ENCODE measurements at places on chromosomes 11 and 22.
A peak's percentile ranks its signal among the peaks of the same experiment; 100 is the strongest.

DNA sequence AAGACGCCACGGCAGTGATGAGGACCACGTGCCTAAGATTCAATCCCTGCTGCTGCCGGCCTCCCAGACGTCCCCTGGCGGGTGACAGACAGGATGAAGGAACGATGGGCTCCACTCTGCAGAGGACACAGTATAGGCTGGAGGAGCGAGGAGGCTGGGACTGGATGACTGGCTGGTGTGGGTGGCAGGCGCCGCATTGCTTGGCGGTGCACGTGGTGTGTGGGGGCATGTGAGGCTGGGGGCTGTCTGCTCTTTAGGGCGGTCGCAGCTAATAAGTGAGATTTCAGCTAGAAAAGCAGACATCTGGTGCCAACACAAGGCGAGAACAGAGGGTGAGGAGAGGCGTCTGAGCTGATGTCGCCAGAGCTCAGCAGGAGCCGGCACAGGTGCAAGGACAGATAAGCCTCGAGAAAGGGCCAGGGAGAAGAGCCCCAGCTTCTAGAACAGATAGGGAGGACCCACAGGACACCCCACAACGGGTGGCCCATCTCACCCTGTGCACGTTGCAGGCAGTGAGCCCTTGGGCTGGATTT, 33.2 kb downstream of the TSPAN4 start:
- DNase-seq: no peak

- DNase-seq: no peak
Observed at GRCh38 chr11:121688055-121688491, 235.3 kb upstream of the SORL1-AS1 start.

GRCh38 chr11:34349882-34350281, 7.9 kb downstream of the ABTB2 start:
- DNase-seq: no peak

- no peak for DNase-seq
Observed at GRCh38 chr11:25737071-25737675, 594.8 kb upstream of the ANO3 start.

DNA sequence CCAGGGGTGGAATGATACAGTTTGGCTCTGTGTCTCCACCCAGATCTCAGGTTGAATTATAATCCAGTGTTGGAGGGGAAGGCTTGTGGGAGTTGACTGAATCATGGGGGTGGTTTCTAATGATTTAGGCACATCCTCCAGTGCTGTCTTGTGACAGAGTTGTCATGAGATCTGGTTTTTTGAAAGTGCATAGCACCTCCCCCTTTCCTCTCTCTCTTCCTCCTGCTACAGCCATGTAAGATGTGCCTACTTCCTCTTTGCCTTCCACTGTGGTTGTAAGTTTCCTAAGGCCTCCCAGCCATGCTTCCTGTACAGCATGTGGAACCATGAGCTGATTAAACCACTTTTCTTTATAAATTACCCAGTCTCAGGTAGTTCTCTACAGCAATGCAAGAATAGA, 45.1 kb downstream of the THAP12 start:
- no peak for DNase-seq

DNA sequence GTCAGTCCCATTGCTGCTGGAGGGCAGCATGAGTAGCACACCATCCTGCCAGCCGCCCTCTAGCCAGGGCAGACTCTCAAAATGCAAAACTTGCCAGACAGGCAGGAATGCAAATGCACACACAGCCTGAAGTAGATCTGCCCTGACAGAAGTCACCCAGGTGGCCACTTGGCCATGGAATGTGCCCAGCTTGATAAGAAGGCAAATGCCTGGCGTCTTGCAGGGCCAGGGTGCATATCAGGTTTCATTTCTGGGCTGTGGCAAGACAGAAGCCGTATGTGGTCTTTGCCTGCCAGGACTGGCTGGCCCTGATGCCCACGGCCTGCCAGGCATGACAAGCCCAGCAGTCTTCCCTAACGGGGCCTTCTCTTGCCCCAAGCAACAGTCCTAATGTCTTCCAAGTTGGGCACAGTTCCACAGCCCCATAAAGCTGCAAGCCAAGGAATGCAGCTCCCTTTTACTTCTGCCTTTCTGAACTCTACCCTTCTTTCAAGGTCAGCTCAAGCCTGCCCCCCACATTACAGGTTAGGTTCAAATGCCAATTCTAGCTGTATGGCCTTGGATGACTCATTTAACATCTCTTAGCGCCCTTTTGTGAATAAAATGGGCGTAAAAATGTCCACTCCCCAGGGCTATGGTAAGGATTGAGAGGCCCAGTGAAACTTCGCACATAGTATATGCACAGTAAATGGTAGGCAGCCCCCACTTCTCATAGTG, 29.7 kb downstream of the POU2AF3 start:
- DNase-seq: no peak

DNA sequence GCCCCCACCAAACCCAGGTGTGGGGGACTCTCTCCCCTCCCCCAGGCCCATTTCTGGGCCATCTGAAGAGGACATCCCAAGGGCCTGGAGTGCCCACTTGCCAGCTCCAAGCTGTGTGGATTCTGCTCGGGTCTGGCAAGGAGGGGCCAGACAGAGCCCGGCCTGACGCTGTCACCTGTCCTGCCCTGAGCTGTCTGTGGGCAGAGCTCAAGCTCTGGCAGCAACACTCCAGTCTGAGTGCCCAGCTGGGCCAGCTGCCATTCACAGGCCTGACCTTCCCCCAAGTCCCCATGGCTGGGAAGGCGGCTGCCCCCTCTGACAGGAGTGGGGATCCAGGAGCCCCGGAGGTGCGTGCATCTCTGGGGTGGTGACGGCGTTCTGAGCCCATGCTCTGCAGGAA, 6.2 kb upstream of the PIM3 start:
- no peak for DNase-seq

GRCh38 chr22:12601870-12602779, 2925.9 kb upstream of the OR11H1 start:
- no peak for DNase-seq

GRCh38 chr11:62603776-62604299, 2.2 kb upstream of the MTA2 start:
- DNase-seq: no peak

DNA sequence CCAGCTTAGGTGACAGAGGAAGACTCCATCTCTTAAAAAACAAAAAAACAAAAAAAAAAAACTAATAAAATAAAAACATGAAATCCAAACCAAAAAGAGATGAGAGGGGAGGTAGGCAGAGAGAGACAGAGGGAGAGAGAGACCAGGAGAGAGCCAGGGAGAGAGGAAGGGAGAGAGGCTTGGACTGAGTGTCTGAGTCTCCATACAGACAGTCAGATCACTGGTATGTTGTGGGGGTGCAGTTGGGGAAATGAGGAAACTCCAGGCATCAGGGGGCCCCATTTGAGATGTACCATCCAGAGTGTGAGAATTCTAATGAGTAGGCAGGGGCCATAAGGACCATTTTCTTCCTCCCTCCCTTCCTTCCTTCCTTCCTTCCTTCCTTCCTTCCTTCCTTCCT, 53.1 kb upstream of the SEPTIN5 start:
- DNase-seq: no peak

- no peak for DNase-seq
Observed at GRCh38 chr11:571802-572185, 4.5 kb upstream of the PHRF1 start.

DNA sequence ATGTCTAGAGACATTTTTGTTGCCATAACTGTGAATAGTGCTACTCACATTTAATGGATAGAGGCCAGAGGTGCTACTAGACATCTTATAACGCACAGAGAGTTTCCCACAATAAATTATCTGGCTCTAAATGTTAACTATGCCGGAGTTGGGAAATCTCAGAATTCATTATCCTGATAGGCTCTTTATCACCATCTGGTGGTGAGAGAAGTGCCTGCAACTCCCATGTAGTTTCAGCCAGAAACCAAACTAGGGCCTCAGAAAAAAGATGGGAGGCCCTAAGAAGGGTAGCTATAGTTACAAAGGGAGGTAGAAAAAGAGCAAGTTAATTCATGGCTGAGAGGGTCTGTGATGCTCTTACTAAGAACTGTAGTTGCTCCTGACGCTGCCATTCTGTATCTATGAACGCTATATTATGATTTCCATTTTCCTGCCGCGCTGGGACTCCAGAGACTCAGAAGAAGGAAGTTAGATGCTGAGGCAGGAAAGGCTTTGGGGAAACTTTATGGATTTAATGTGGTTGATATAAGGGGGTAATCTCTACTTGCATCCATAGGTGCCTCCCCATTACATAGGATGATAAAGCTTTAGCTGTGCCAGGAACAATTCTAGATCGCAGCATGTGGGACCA, 22.9 kb upstream of the MRPL17 start:
- peak; percentile 49 for DNase-seq

GRCh38 chr11:88390254-88390653, 52.7 kb upstream of the CTSC start:
- DNase-seq: no peak

- peak; percentile 53 for DNase-seq
Observed at GRCh38 chr11:102882389-102883024, 7.7 kb upstream of the MMP12 start.

DNA sequence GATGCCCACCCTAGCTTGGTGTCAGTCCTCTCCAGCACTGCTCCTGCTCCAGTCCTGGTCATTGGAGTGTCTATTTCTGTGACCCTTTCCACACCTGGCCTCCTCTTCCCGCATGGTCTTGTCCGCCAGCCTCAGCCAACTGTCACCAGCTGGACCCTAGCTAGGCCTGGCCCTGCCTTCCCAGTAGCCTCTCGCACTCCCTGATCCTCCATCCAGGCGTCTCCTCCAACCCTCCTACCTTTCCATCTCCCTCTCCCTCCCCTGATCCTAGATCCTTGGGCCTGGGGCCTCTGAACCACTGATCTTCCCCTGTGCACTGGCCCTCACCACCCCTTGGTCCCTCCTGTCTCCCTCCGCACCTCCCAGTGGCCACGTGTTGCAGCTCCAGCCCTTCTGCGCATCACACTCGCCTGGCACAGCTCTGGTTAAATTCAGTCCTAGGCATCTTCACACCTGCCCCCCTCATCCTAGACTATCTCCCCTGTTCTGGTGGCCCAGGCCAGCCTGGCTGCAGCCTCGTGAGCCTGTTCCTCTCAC, 9.9 kb downstream of the SYNGR1 start:
- DNase-seq: no peak

GRCh38 chr11:74633406-74634393, 41.3 kb downstream of the POLD3 start:
- no peak for DNase-seq

DNA sequence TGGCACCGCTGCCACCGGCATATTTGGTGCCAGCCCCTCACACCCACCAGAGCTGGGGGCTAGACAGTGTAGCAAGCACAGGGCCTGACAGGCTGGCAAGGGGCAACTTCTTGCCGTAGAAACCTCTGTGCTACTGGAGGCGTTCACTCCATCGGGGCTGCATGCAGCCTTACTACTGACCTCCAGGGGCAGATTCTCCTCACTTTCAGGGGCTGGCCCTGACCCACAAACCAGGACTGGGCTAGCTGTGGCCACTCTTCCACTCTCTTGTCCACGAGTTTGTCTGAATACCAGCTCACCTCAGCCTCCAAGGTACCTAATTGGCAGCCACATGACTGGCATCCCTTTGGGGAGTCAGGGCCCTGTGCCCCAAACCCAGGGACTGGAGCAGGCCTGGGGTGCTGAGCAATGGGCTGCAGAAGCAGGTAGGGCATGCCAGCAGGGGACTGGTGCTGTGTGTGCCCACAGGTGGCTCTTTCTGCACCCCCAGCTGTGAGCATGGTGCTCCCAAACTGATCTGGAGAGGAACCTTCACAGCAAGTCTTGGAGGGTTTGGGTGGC, 2.1 kb upstream of the LMO1 start:
- DNase-seq: no peak

DNA sequence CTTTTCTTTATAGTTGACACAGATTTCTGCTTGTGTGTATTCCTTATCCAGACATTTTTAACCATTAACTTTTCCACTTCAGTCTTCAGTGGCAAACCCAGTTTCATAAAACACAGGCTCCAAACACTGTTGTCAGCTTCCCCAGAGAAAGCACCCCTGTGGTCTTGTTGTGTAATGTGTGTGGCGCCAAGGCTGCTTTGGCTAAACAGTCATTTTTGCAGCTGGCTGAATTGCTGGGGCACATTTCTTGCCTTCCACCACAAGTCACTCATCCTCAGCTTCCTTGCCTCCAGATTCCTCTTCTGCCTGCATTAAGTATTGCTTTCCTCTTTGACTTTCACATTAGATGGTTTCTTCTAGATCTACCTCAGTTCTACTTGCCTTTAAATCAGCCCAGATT, 40.5 kb downstream of the ARHGAP1 start:
- no peak for DNase-seq

DNA sequence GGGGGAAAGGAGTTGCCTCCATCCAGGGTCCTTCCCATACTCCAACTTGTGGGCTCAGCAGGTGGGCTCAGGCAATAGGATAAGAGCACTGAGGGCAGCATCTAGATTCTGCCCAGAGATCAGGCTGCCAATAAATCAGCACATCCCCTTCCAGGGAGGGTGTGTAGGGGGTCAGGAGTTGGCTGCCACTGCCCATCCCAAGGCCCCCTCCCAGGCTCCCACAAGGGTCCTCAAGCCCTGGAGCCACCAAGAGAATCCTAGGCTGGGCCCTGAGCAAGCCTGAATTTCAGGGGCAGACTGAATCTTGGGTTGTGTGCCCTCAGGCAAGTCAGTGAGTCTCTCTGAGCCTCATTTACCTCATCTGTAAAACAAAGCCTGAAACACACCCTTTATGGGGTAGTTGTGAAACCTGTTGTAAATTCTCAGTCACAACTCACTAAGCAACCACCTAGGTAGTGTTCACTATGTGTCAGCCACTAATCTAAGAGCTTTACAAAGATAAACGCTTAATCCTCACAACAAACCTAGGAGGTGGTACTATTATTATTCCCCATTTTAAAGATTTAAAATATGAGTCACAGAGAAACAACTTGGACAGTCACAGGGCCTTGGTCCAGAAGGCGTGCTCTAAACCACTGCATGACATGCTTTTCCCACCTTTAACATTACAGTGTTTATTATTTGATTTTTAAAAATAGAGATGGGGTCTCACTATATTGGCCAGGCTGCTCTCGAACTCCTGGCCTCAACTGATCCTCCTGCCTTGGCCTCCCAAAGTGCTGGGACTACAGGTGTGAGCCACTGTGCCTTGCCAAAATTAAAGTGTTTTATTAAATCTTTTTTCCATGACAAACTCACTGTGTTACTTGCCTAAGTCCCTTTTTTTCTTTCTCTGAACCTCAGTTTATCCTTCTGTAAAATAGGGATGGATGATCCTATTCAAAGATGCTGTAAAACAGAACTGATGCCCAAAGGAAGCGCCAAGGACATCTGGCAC, 36.2 kb downstream of the LMO1 start:
- no peak for DNase-seq
